ENCODE measurements at places on chromosomes 7 and 10.

- DNase-seq = no peak
Observed at GRCh38 chr7:105985229-105985628, 22.2 kb downstream of the CDHR3 start.

DNA sequence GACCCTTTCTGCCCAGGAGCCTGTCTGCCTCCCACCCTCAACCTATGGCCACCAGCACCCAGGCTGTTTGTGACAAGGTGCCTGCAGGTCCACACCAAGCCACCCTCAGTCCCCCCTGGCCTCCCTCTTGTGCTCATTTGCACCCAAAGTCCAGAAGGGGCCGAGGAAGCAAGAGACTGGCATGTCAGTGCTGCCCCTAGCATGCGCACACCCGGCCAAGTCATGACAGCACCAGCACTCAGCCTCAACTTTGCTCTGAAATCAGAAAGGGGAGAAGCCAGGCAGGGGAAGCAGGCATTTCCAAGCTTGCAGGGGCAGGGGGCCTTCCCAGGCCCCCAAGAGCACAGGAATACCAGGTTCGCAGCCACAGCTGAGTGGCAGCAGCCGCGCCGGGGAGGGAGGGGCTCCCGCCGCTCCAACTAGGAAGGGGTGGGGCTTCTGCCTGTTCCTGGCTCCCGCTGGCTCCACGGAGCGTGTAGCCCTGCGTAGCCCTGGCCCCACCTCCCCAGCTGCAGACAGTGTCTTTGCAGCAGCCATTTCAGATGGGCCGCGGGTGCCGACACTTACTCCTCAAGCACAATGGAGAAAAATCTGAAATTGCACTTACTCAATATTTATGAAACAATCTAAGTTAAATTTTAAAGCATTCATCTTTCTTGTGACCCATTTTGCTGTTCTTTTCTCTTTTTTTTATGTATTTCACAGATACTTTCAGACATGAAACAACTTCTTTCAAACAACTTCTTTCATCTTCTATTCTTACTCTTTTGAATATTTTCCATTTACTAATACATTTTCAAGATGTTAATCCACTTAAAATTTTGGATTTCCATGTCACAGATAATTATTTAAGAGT lies 54.9 kb upstream of the ABCB5 start:
- DNase-seq = no peak

DNA sequence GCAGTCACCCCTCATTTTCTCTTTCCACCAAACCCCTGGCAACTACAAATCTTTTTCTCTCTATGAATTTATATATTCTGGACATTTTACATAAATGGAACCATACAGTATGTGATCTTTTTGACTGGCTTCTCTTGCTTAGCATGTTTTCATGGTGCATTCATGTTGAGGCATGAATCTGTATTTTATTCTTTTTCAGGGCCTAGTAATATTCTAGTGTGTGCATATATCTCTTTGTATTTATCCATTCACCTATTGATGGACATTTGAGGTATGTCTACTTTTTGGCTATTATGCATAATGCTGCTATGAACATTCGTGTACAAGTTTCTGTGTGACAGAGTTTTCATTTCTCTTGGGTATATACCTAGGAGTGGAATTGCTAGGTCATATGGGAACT lies 78.2 kb downstream of the HACD1 start:
- no peak for DNase-seq

- DNase-seq = no peak
Observed at GRCh38 chr10:99630433-99630832, 10.2 kb upstream of the SLC25A28 start.

- no peak for DNase-seq
Observed at GRCh38 chr10:73413108-73413527, 740 bp downstream of the ANXA7 start.
